Calu3 (cell line): ENCODE measurements at places on chromosomes 3 and 15.

- DNase-seq = no peak
- H3K27me3 ChIP-seq = peaks cover 1% of the 10 kb centered on the region
- no peak overlapping the region for H3K4me3 ChIP-seq
- no peaks in the 10 kb centered on the region for H3K36me3 ChIP-seq
- no peak overlapping the region for H3K27ac ChIP-seq
- H3K4me1 ChIP-seq = no peaks in the 10 kb centered on the region
Measured at GRCh38 chr3:34111361-34111760, 312.9 kb downstream of the PDCD6IP start.

DNA sequence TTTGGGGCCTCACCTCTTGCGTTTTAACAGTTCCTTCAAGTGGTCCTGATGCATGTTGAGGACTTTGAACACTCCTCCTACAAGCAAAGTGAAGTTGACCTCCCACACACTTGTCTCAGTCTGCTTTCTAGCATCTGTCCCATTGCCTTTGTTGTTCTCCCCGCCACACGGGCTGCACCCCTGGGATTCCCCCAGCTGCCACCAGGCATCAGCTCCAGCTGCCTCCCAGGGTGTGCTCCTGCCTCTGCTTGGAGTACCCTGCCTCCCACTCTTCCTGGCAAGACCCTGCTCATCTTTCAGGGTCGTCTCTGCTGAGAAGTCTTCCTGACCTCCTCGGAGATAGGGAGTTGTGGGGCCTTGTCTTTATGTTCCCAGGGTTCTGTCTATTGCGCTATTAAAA lies 52.2 kb downstream of the IGF1R start:
- H3K27ac ChIP-seq = no peak overlapping the region
- peaks cover 34% of the 10 kb centered on the region for H3K4me1 ChIP-seq
- no peak overlapping the region for H3K4me3 ChIP-seq
- no peaks in the 10 kb centered on the region for H3K36me3 ChIP-seq
- DNase-seq = no peak

GRCh38 chr3:18344306-18345014 lies 80.7 kb downstream of the SATB1 start:
- no peaks in the 10 kb centered on the region for H3K4me1 ChIP-seq
- H3K36me3 ChIP-seq = peaks cover 5% of the 10 kb centered on the region
- no peaks in the 10 kb centered on the region for H3K27me3 ChIP-seq
- no peak for DNase-seq
- no peak overlapping the region for H3K4me3 ChIP-seq

DNA sequence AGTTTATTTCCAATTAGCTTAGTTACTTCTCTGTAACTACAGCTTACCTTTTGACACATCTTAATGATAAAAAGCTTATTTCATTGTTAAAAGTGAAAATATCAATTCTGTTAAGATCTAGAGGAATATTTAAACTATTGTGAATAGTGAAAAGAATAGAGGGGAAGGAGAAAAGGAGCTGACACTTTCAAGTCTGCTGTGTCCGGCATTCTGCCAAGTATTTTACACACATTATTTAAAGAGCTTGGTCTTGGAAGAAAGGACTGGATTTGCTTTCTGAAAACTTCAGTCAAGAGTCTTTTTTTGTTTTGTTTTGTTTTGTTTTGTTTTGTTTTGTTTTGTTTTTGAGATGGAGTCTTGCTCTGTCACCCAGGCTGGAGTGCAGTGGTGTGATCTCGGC lies 34.8 kb downstream of the CCDC80 start:
- no peak for DNase-seq
- no peak overlapping the region for H3K27ac ChIP-seq
- H3K4me1 ChIP-seq = no peaks in the 10 kb centered on the region
- H3K36me3 ChIP-seq = no peaks in the 10 kb centered on the region
- no peaks in the 10 kb centered on the region for H3K27me3 ChIP-seq
- H3K4me3 ChIP-seq = no peak overlapping the region

- H3K4me3 ChIP-seq = no peak overlapping the region
- peaks cover 42% of the 10 kb centered on the region for H3K27me3 ChIP-seq
- H3K4me1 ChIP-seq = no peaks in the 10 kb centered on the region
- peaks cover 8% of the 10 kb centered on the region for H3K36me3 ChIP-seq
Measured at GRCh38 chr3:169813757-169814517, 1.2 kb upstream of the LRRC34 start.

GRCh38 chr3:161822291-161822690 lies 325.7 kb downstream of the OTOL1 start:
- H3K36me3 ChIP-seq = no peaks in the 10 kb centered on the region
- peaks cover 10% of the 10 kb centered on the region for H3K4me1 ChIP-seq
- DNase-seq = no peak
- no peak overlapping the region for H3K27ac ChIP-seq

DNA sequence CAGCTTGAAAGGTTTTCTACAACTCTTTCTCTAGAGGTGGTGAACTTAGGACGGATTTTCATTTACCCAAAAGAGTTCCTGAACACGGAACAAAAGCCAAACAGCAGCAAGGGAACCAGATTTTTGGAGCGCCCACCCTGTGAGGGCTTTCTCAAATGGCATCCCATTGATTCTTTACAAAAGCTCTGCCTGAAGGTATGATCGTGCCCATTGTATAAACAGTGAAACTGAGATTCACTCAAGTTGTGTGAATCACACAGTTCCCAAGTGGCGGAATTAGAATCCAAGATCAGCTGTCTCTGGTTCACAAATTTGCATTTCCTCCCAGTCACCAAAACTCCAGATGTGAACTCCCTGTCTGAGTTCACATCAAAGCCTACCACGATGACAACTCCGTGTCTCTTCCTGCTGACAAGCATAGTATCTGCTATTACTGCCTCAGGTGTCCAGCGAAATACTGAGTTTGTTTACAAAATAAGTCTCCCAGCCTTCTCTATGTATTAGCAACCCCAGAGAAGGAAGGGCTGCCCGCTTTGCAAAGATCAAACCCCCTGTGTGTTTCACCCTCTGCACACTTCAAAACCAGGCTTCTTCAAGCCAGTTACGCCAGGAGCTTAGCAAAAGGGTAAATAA lies 235.9 kb upstream of the ST8SIA2 start:
- H3K4me1 ChIP-seq = peaks cover 32% of the 10 kb centered on the region
- no peaks in the 10 kb centered on the region for H3K27me3 ChIP-seq
- no peak for DNase-seq

DNA sequence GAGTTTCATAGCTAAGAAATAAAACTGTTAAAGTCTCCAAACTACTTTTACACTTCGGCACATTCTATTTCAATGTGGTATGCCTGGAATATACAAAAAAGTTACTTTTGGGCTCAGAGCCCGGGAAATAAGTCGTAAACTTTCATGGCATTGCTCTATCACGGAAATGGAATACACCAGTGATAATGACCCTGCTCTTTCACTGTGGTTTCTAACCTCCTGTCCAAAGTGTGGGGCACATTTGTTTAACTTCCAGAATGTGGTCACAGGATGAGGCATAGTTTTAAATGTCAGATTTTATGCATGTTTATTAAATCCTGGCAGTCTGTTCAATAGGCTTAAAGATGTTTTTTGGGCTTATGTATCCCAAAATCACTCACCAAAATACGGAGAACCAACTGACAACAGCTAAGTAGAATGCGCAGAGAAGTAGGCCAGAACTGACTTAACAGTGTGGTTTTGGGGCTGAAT lies 5.1 kb downstream of the CXCR6 start:
- H3K4me1 ChIP-seq = no peaks in the 10 kb centered on the region
- H3K4me3 ChIP-seq = no peak overlapping the region
- no peaks in the 10 kb centered on the region for H3K27me3 ChIP-seq
- H3K27ac ChIP-seq = no peak overlapping the region
- H3K36me3 ChIP-seq = no peaks in the 10 kb centered on the region

GRCh38 chr3:137770066-137770834 lies 6.1 kb downstream of the SOX14 start:
- DNase-seq = no peak
- no peaks in the 10 kb centered on the region for H3K4me1 ChIP-seq
- no peak overlapping the region for H3K27ac ChIP-seq
- no peak overlapping the region for H3K4me3 ChIP-seq
- H3K36me3 ChIP-seq = peaks cover 8% of the 10 kb centered on the region

GRCh38 chr3:57743496-57743895 lies 12.6 kb upstream of the SLMAP start:
- H3K4me3 ChIP-seq = no peak overlapping the region
- DNase-seq = no peak
- no peaks in the 10 kb centered on the region for H3K4me1 ChIP-seq
- no peaks in the 10 kb centered on the region for H3K36me3 ChIP-seq

GRCh38 chr3:38487323-38487722 lies 8.8 kb upstream of the EXOG start:
- no peak overlapping the region for H3K27ac ChIP-seq
- DNase-seq = no peak
- H3K27me3 ChIP-seq = no peaks in the 10 kb centered on the region
- no peak overlapping the region for H3K4me3 ChIP-seq
- H3K4me1 ChIP-seq = no peaks in the 10 kb centered on the region
- peaks cover 5% of the 10 kb centered on the region for H3K36me3 ChIP-seq
